Myocyte (in vitro differentiated cells): ENCODE measurements at places on chromosomes 5 and 9. TPM values are rescaled to one million over a fixed set of nuclear protein-coding genes. Genes with fewer than 3 reads are reported as not detected.

- no peak for DNase-seq
Observed at GRCh38 chr5:180126716-180127681, 55.4 kb upstream of the RNF130 start.

Gene GEMIN5
- total RNA-seq: 19.8 and 22.0 TPM in 2 replicates

Gene EIF4E1B
- not detected in 2 replicates for total RNA-seq

GRCh38 chr9:77237896-77238295 lies 60.6 kb downstream of the VPS13A start:
- DNase-seq: no peak

- DNase-seq: no peak
Observed at GRCh38 chr5:140017397-140018095, 25.6 kb downstream of the NRG2 start.

- DNase-seq: no peak
Observed at GRCh38 chr5:116559239-116559638, 15.4 kb downstream of the SEMA6A start.

DNA sequence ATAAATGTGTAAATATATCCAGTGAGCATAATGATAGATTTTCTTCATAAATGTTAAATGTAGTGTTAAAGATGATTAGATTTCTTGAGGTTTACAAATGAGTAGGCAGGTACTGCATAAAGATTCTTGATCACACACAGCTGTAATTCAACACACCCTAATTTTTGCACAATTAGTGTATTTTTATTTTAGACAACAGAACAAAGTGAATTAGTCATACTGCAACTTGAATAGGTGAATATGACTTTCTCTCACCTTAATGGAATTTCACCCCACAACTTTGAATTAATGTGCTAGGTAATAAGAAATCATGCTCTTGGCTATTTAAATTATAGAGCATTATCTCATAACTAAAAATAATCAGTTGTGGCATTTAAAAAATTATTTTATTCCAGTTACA lies 795.7 kb upstream of the ACO1 start:
- no peak for DNase-seq

DNA sequence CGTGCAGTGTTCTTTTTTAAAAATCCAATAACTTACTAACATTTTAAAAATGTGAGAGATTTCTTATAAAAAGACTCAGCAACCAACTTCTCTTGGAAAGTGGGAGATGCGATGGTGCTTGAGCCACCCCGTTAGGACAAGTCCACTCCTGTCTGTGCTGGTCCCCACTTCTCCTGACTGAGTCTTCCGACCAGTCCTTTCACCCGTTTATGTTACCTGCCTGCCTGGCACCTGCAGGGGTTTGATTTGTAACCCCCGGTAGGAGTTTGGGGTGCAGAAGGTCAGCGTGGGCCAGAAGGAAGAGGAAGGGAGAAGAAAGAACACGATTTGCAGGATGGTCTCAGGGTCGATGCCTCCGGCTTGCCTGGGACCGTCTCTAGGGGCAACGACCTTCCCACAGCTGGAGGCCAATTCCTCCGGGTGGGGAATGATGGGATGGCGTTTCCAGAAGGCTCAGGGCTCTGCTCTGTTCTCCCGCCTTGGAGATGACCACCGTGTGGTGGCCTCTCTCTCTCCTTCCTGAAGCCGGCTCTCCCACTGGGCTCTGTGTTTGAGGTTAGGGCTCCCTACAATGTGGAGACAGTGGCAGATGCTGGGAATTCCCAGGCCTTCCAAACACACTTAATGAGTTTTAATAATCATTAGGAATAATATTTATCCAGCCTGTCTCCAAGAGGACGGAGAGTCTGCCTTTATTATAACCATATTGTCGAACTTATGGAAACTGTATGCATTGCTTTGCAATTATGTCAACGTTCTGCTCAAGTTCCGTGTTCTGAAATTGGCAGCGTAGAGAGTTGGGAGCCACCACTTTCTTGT lies 14.8 kb downstream of the COL27A1 start:
- DNase-seq: no peak

Gene EEIG1
- 4.8 and 6.7 TPM in 2 replicates for total RNA-seq

DNA sequence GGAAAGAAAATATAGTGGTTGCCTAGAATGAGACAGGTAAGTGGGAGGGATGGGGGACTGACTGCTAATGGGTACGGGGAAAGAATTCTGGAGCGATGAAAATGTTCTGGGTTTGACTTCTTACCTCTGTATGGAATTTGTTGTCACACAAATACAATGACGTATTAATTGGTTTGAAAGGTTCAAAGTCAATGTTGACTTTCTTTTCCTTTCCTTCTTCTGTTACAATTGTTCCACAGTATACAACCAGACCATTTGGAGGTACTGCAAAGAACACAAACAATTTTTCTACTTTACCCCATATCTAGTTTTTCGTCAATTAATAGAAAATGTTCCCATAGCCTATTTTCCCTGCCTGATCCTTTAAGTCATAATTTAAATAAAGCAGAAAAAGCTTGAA lies 25.6 kb downstream of the ETF1 start:
- no peak for DNase-seq

- DNase-seq: no peak
Observed at GRCh38 chr9:107044872-107045271, 181.9 kb downstream of the ZNF462 start.

GRCh38 chr5:175461370-175461769 lies 17.0 kb upstream of the SFXN1 start:
- DNase-seq: no peak

- peak; percentile 10 for DNase-seq
Observed at GRCh38 chr5:38650946-38651345, 94.5 kb upstream of the LIFR start.

Gene NSUN2
- 41.8 and 41.9 TPM in 2 replicates for total RNA-seq

GRCh38 chr5:10520706-10521105 lies 43.2 kb upstream of the ANKRD33B start:
- no peak for DNase-seq

Gene TNFSF15
- 0.05 and 0.19 TPM in 2 replicates for total RNA-seq

Gene PLGRKT
- 45.7 and 46.9 TPM in 2 replicates for total RNA-seq

Gene CARTPT
- total RNA-seq: not detected in 2 replicates

GRCh38 chr5:173452119-173452905 lies 124.1 kb upstream of the STC2 start:
- peak; percentile 83 for DNase-seq

- DNase-seq: no peak
Observed at GRCh38 chr9:120534266-120534665, 45.7 kb downstream of the CDK5RAP2 start.

Gene FGF18
- total RNA-seq: 0.16 TPM in 1 of 2 replicates, not detected in the other

Gene ALDH1A1
- 199 and 255 TPM in 2 replicates for total RNA-seq

DNA sequence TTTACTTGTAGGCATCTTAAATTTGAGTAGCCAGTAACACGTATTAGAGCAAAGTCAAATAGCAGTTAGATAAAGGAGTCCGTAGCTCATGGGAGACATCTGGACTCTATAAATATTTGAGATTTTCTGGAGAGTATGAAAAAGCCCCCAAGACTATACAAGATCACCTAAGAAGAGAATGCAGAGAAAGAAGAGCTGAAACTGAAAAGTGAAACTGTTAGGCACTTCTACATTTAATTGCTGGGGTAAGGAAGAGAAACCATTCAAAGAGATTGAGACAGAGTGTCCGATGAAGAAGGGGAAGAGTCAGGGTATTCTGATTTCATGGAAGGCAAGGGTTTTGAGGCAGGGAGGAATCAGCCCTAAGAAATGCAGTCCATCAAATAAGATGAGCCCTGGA lies 2372.1 kb downstream of the MAT2B start:
- DNase-seq: no peak

Gene WDR38
- 0.16 TPM in 1 of 2 replicates, not detected in the other for total RNA-seq

DNA sequence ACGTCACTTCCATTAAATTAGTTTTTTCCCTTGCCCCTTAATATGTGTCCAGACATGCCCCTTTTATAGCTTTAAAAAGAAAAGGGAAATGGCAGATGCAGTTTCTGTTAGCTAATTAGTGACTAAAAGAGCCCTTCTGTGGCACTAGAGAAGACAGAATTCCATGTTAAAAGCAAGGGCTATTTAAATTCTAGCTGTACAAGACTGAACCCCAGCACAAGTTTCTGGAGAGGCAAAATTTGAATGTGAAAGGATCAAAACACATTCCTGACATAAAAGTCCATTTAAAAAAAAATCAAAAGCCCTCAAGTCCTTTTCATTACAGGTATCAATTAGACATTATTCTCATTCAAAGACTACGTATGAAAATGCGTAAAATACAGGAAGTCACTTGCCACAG lies 78.7 kb downstream of the HAPLN1 start:
- DNase-seq: no peak

DNA sequence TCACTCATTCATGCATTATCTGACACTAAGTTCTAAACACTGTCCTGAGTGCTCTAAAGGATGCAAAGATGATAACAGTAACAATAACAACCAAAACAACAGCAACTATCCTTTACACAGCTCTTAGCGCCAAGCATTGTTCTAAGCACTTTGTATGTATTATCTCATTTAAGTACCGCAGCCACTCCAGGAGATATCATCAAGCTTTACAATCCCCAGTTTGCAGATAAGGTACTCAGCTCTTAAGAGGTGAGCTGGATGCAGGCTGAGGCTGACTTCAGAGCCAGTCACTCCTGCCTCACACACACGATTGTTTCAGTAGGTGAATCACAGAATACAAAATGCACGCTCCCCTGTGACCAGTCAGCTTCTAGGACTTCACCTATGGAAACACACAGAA lies 141.8 kb downstream of the PAX5 start:
- DNase-seq: no peak

GRCh38 chr5:125023673-125024072 lies 277.2 kb upstream of the ZNF608 start:
- DNase-seq: no peak

GRCh38 chr5:178630951-178631350 lies 4.1 kb upstream of the CLK4 start:
- no peak for DNase-seq

DNA sequence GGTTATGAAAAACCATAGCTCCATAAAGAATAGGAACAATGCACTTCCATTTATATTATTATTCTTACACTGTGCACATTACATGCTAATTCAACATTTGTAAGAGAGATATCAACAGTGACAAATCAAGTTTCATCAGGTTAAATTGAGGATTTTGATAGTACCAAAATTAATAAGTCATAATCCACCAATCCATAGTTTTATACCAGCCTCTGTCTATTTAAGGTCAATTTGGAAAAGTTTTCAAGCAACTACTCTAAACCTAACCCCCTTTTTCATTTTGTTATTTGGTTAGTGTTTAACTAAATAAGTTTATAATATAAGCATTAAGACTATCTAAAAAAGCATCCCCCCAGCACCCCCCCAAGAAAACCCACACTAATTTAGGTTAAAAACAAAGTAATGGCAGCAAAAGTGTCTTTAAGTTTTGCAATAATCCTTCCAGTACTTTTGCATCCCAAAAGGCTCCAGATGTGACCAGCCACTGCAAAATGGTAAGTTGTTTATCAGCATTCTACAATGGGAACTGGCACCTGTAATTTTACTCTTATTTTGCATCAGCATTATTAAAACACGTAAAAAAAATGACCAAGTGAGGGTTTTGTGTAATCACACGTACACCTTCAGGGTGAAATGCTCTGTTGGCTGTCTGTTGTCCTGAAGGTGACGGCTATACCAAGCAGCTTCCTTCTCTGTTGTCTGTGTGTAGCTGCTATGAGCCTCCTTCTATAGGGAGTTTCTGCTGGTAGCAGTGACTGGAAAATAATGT lies 36.8 kb upstream of the SSBP2 start:
- peak; percentile 79 for DNase-seq

GRCh38 chr9:72586388-72587130 lies 65.2 kb downstream of the TMC1 start:
- no peak for DNase-seq

Gene TEX48
- total RNA-seq: not detected in 2 replicates

GRCh38 chr9:134058716-134059115 lies 9.1 kb downstream of the BRD3 start:
- no peak for DNase-seq

Gene NEURL1B
- total RNA-seq: 2.7 and 3.8 TPM in 2 replicates

GRCh38 chr5:16726538-16726946 lies 109.7 kb upstream of the RETREG1 start:
- DNase-seq: peak; percentile 90

DNA sequence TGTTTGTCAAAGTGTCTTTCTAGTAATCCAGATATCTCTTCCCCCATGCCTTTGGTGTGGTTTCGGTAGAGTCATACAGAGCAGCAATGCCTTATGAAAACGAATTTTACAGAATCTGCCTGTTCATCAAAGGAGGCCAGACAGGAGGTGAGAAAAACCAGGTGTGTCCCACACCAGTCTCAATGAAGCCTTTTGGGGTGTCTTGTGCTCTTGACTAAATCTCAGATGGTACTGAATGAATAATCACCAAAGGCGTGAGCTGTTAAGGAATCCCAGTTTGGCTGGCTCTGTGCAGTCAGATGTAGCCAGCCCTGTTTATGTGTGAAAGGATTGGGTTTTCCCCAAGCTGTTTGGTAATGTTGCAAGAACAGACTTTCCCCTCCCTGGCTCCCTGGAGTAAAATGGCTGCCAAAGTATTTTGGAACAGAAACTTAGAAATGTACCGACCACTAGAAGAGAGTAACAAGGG lies 70.8 kb upstream of the CDKN2B start:
- peak; percentile 55 for DNase-seq

- no peak for DNase-seq
Observed at GRCh38 chr5:102998224-102998623, 121.7 kb downstream of the GIN1 start.

GRCh38 chr9:81032831-81033230 lies 656.5 kb downstream of the TLE1 start:
- DNase-seq: peak; percentile 34

- no peak for DNase-seq
Observed at GRCh38 chr5:15373151-15373550, 126.8 kb upstream of the FBXL7 start.

DNA sequence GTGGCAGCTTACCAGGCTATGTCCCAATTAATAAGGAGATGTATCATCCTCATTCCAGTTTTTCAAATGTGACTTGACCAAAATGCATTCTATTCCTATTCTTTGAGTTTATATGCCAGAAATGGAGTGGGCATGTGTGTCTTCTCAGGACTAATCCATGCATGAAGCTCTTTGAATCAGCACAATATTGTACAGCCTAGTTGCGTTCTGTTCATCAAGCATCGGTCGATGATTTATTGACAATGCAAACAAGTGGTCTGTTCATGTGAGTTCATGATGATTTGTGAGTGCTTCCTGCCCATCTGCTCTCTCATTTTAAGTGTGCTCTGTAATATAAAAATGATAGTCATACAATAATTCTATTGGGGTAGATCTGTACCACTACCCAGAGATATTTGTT lies 48.3 kb downstream of the PALM2AKAP2 start:
- no peak for DNase-seq

DNA sequence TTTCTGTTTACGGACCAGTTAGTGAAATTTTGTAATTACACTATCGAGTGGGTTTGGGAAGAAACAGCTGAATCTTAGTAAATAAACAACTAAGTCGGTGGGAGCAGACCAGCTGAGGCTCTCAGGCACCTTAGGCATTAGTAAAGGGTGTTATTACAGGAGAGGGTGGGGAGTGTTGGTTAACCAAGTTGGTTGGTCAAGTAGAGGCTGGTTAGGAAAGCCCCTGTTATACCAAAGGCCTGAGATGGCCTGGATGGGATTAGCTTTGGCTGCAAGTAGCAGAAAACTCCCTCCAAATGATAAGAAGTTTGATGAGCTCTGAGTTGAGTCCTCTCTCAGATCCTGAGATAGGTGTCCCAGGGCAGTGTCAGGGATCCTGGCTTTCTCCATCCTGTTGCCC lies 81.3 kb downstream of the PPARGC1B start:
- DNase-seq: no peak

Gene SLC36A2
- total RNA-seq: not detected in 2 replicates
